Stimulated activated CD4-positive, alpha-beta T cell treated with anti-CD3 and anti-CD28 coated beads, TNF-alpha, amount 100 ng/mL, for 48 hours (primary cell): ENCODE measurements at places on chromosomes 12 and 14.

GRCh38 chr14:51774209-51774608 is 86.2 kb upstream of the GNG2 start:
- no peak for DNase-seq

GRCh38 chr14:61421212-61421923 is 100.0 kb downstream of the PRKCH start:
- DNase-seq, result no peak

DNA sequence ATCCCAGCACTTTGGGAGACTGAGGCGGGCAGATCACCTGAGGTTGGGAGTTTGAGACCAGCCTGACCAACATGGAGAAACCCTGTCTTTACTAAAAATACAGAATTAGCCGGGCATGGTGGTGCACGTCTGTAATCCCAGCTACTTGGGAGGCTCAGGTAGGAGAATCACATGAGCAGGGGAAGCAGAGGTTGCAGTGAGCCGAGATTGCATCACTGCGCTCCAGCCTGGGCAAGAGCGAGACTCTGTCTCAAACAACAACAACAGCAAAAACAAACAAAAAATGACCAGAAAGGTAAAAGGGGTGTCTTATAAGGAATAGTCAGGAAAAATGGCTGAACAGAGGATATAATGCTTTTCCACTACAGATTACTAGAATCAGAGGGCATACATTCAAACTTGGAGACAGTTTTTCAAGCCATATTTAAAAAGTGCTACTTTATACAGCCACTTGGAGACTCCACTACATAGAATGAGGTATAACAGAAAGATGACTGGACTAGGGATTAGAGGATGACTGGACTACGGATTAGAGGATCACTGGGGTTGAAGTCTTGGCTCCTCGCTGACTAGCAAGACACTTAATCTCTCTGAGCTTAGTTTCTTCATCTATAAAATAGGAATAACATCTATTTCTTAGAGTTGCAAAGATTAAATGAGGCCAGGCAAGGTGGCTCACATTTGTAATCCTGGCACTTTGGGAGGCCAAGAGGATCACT is 4.9 kb upstream of the CS start:
- DNase-seq, result no peak

DNA sequence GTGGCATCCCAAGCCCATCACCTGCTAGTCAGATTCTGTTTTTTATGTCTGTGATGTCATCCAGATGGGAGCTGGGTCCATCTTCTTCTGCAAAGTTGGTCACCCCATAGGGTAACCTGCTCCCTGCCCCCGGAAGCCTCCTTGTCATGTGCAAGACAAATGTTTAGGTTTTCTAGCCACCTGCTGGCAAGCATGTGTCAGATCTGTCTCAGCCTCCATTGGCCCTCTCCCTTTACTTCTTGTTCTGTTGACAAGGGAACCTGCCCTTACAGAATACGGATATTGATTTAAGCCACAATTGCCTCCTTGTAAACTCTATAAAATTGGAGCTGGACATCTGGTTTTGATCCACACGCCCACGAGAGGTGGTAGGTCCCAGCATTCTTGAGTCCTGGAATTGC is 7.5 kb downstream of the NTF3 start:
- DNase-seq, result no peak
